ENCODE measurements at places on chromosomes 1 and 21.

DNA sequence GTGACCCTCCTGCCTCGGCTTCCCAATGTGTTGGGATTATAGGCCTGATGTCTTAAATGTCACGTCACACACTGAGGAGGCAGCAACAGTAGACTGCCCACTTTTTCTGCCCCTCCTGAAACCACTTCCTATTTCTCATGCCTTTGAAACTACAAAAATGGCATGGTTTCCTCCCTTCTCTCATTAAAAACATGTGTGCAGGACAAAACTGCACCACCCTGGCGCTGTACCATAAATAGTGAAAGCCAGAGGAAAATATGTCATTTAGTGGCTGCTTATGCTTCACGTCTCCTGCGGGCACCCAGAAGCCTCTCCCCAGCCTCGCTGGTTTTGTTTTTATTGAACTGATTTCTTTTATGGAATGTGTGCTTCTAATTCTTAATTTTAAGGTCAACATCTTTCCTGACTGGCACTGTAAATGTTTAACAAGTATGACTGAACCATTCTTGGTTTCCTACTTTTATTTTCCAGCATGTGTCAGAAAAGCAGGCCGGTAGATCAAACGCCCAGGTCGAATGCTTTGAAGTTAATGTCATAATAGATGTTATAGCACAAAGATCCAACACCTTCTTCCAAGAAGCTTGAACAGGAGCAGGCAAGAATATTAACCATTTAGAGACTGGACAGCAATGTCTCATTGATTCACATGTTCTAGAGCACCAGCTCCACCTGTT is 59.6 kb upstream of the C1orf87 start:
- no peak for DNase-seq

DNA sequence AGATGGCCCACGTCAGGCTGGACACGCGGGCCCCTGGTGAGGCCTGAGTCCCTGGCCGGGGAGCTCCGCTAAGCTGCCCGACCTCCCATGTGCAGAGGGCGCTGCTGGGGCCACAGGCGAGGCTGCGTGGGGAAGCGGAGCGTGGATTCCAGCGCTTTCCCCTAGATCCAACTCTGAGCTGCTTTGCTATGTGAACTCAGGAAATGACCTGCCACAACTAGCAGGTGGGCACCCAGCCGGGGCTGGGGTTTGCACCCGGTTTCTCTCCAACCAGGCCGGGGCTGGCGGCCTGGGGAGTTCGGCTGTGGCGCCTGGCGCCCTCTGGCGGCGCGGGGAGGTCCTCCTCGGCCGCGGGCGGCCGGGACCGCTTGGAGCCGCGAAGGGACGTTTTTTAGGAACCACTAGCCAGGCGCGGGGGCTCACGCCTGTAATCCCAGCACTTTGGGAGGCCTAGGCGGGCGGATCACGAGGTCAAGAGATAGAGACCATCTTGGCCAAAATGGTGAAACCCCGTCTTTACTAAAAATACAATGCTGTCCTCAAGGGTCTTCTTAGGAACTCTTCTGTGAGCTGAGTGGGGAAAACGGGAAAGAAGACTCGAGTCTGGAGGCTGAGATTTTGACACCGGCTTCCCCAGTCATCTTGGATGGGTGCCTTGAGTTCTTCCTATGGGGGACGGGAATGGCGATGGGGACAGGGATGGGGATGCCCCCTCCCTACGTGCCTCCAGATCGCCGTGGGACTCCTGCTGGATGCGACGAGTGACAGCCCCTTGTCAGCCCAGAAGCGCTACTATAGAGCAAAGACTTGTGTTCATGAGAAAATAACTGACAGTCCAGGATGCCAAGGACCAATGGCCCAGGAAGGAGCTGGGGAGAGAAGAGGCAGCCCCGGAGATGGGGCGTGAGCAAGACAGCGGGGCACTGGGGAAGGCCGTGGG is 12.6 kb downstream of the PYCR2 start:
- no peak for DNase-seq

- no peak for DNase-seq
These were observed 29.7 kb upstream of the PRDM15 start for GRCh38 chr21:41908829-41909228.

DNA sequence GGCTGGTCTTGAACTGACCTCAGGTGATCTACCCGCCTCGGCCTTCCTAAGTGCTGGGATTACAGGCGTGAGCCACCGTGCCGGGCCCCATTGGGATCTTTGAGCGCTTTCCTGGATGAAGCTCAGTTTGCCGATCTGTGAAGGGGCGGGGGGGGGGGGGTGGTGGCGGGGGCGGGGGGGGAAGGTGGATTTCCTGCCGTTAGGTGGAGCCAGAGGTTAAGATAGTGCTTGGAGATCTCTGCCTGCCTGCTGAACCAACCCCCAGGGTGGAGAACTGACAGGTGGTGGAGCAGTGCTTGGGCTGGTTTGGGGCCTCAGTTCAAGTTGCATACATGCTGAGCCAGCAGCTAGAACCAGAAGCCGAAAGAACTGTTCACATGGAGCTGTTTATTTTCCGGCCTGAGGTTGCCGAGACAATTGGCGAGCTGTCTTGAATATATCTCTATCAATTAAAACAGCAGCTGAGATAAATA is 1.7 kb downstream of the TMCC2 start:
- DNase-seq, result peak; percentile 96

GRCh38 chr1:221274373-221274772 is 395.1 kb downstream of the HLX start:
- DNase-seq, result peak; percentile 99

GRCh38 chr1:12486401-12487005 is 131.5 kb downstream of the DHRS3 start:
- DNase-seq, result no peak

GRCh38 chr1:55212349-55213150 is 2.6 kb downstream of the USP24 start:
- DNase-seq, result peak; percentile 47

DNA sequence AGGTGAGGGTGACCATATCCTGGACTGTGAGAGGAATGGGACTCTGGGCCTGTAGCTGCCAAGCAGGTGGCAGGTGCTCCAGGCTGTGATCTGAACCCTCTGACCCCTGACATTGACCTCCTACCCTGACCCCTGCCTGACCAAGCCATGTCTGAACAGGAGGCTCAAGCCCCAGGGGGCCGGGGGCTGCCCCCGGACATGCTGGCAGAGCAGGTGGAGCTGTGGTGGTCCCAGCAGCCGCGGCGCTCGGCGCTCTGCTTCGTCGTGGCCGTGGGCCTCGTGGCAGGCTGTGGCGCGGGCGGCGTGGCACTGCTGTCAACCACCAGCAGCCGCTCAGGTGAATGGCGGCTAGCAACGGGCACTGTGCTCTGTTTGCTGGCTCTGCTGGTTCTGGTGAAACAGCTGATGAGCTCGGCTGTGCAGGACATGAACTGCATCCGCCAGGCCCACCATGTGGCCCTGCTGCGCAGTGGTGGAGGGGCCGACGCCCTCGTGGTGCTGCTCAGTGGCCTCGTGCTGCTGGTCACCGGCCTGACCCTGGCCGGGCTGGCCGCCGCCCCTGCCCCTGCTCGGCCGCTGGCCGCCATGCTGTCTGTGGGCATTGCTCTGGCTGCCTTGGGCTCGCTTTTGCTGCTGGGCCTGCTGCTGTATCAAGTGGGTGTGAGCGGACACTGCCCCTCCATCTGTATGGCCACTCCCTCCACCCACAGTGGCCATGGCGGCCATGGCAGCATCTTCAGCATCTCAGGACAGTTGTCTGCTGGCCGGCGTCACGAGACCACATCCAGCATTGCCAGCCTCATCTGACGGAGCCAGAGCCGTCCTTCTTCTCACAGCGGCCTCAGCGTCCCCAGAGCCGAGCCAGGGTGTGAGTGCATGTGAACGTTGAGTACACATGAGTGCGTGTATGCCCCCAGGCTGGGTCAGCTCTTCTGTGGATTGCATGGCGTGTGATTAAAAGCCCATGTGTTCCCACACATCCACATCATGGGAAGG is 3.1 kb downstream of the TMEM125 start:
- DNase-seq, result no peak

GRCh38 chr1:178361847-178362246 is 134.9 kb downstream of the CLEC20A start:
- peak; percentile 31 for DNase-seq

DNA sequence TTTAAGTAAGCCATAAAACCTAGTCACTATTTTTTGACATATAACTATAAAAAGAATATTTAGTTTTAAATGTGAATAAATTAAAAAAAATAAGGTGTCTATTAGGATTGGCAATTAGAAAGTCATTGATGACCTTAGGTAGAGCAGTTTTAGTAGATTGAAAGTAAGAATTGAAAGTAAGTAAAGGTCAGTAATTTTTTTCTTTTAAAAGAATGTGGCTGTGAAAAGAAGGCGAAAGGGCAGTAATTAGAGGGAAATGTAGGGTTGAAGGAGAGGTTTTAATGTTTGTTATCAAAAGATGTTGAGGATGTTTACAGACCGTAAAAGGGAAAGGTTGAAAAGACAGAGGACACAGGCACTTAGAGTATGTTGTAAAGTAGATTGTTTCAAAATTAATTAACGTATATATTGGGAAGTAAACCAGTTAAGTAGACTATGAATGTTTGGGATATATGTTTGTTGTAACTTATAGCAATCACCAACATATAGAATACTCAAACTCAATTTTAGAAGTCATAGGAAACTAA is 41.0 kb downstream of the ZFYVE9 start:
- no peak for DNase-seq

- DNase-seq, result no peak
These were observed 62.2 kb upstream of the WLS start for GRCh38 chr1:68294367-68295066.

DNA sequence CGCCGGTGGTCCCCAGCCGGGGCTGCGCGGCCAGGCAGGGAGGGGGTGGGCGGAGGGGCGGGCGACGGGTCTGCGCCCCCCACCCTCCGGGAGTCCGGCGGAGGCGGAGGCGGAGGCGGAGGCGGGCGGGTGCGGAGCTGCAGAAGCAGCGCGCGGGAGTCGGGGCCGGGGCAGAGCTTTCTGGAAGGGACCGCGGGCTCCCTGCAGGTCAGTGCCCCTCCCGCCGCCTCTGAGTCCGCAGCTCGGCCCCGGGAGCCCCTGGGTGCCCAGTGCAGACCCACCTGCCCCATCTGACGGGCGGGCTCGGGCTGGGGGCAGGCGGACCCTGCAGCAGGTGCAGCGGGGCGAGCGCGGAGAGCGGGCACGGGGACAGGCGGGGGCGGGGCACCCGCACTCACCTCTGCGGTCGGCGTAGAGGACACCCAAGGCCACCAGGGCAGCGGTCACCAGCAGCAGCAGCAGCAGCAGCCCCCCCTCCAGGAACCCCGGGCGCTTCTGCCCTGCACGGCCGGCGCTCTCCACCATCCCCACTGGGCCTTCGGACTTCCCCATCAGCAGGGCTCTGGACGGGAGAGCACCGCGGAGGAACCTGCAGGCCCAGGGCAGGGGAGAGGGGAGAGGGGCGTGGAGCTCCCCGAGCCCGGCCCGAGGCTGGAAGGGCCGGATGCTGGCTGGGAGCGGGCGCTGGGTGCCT is 3.7 kb downstream of the MMEL1 start:
- DNase-seq, result no peak

GRCh38 chr1:11354893-11355553 is 82.0 kb downstream of the UBIAD1 start:
- peak; percentile 74 for DNase-seq

DNA sequence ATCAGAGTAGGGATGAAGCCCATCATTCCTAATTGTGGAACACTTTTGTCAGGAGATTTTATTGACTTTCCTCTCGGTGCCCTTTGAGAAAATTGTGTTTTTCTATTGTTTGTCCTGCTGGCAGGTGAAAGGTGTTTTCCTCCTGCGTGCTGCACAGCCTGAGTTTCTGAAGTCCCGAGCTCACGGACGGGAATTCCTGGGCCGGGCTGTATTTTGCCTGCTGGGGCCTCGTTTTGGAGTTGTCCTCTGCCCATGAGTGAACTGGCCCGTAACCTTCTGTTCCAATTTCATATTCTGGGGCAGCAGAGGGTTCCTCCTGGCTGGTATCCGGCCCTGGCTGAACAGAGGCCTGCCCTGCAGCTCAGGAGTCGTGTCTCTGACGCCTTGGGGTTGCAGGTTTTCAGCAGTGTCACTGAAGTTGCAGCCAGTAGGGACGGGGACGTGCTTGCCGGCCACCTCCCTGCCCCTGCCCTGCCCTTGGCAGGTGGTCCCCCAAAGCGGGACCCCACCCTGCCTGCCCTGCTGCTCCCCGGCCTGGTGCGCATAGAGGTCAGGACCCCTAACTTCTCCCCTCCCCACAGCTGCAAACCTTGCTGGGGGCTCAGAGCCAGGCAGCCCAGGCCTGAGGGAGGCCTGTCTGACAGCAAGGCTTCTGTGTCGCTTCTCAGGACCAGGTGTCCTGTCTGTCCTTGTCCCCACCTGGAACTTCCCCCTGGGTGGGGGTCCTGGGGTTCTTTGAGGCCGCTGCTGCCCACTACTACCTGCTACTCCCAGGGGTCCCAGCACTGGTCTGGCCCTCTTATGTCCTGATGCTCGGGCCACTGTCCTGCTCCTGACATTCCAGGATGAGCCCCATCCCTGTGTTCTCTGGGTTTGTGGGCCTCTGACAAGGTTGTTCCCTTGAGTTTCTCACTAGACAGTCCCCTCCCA is 49.0 kb downstream of the SLX9 start:
- DNase-seq, result no peak

- no peak for DNase-seq
These were observed 13.2 kb upstream of the CDA start for GRCh38 chr1:20575541-20576336.

- peak; percentile 41 for DNase-seq
These were observed 110.8 kb downstream of the RABGAP1L start for GRCh38 chr1:174269989-174270651.

DNA sequence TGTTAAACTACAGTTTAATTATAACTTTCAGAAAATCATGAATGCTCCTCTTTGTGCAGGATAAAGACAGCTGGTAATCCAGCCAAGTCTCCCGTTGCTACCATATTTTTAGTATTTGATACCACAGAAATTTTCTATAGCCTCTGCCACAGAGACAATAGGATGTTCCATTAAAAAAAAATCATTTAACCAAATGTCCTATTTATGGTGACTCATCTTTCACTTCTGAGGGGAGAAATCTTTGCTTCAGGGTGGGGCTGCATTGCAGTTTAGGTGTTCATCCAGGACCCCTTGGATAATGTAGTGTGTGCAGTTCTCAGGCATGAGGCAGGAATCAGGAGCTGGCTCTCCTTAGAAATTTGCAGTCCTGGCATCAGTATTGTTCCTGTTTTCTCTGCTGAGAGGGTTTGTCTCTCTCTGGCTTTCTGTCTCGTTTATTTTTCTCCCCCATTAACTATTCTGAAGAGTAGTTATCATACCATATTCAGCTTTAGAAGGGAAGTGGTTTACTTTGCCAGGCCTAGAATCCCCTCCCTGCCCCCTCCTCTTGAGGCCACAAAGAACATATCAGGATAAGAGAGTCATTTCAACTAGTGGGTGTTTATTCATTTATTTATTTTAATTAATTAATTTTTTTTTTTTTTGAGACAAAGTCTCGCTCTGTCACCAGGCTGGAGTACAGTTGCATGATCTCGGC is 3.1 kb downstream of the PRUNE1 start:
- DNase-seq, result peak; percentile 23

- peak; percentile 71 for DNase-seq
These were observed 53.1 kb downstream of the NAV1 start for GRCh38 chr1:201591981-201592380.

GRCh38 chr1:73516451-73516850 is 681.5 kb downstream of the LRRIQ3 start:
- no peak for DNase-seq

- peak; percentile 89 for DNase-seq
These were observed 950 bp upstream of the EVA1C start for GRCh38 chr21:32411350-32412161.

GRCh38 chr1:230421481-230421880 is 4.7 kb downstream of the PGBD5 start:
- DNase-seq, result no peak

GRCh38 chr1:178472531-178472930 is 24.2 kb downstream of the CLEC20A start:
- no peak for DNase-seq
